ENCODE measurements at places on chromosomes 11 and 22. TPM values are rescaled to one million over a fixed set of nuclear protein-coding genes. Genes with fewer than 3 reads are reported as not detected.

The PKNOX2 gene
- not detected for total RNA-seq

The C11orf86 gene
- total RNA-seq: not detected

The WNT11 gene
- 0.13 TPM for total RNA-seq

The SLC5A4 gene
- total RNA-seq: 4.6 TPM

Data from dermis microvascular lymphatic vessel endothelial cell (primary cell).